Left cardiac atrium (tissue), 4 donors: ENCODE measurements at places on chromosomes 16 and 17. TPM values are rescaled to one million over a fixed set of nuclear protein-coding genes. Genes with fewer than 3 reads are reported as not detected.

DNA sequence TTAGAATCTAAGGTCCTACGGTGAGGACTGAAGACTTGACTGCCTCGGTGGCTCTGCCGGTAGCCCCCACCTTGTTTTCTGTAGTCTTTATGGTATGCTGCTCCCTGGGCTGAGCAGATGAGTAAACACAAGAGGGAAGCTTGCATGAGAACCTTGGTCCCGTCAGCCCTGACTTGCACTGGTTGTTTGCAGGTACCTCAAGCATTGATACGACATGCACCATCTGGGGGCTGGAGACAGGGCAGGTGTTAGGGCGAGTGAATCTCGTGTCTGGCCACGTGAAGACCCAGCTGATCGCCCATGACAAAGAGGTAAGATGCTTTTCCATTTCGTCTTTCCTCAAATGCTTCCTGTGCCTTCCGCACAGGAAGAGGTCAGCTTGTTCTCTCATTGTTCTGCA, 21.1 kb upstream of the TACO1 start:
- DNase-seq, result no peak

- DNase-seq, result no peak
Measured at GRCh38 chr16:81324808-81325207, 10.0 kb downstream of the GAN start.

GRCh38 chr16:17222871-17223401, 247.8 kb downstream of the XYLT1 start:
- peak; percentile 34 for DNase-seq

DNA sequence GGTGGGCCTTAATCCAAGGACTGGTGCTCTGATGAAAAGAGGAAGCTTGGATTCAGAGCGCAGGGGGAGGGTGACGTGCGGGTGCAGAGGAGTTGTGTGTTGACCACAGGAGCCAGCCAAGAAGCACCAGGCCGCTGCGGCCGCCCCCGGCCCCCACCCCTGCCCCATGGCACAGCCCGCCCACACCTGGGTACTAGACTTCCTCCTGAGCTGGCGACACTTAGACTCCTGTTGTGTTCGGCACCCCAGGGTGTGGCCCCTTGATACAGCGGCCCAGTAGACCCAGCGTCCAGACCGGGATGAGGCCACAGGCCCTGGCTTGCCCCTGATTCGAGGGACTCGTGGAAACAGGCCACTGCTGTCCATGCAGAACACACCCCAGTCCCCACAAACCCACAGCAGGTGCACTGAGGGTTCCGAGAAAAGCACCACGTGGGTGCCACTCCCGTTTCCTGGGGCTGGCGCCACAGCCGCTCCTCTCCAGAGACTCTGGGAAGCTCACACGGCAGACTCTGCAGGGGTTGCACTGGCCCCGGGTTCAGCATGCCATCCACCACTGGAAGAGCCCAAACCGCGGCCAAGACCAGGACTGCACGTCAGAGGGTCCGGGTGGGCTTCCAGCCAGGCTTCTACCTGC, 5.7 kb upstream of the SNAI3 start:
- DNase-seq, result no peak

GRCh38 chr17:17186051-17186450, 20.1 kb downstream of the PLD6 start:
- peak; percentile 30 for DNase-seq

GRCh38 chr16:28537076-28537475, 1.7 kb downstream of the NUPR1 start:
- no peak for DNase-seq

GRCh38 chr17:1055751-1056645, 59.1 kb downstream of the TIMM22 start:
- DNase-seq, result peak; percentile 67

DNA sequence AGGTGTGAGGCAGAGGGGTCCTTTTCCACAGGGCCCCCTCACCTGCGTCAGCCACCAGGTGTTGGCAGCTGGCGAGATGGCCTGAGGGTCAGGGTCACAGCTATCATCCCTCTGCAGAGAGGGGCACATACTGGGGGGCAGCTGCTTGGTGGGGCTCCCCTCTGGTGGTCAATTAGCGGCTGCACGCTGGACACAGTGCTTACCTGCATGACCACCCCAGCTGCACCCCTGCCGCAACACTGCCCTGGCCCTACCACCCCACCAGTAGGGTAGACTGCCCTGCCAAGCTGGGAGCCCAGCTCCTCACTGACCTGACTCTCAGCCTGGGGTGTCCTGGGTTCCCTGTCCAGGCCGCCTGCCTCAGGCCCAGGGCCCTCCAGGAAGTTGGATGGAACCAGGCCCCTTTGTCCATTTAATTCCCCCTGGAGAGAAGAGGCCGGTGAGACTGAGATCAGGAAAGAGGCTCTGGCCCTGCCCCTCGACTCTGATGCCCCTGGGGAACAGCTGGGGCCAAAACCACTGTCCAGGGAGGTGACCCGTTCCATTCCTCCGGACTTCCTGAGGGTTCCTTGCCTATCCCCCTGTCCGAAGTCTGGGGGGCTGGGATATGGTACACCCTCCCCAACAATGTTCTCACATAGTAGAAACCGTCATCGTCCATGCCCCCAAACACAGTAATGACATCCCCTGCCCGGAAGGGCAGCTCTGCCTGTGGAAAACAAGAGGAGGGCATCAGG, 23.7 kb downstream of the TSPOAP1 start:
- peak; percentile 13 for DNase-seq

DNA sequence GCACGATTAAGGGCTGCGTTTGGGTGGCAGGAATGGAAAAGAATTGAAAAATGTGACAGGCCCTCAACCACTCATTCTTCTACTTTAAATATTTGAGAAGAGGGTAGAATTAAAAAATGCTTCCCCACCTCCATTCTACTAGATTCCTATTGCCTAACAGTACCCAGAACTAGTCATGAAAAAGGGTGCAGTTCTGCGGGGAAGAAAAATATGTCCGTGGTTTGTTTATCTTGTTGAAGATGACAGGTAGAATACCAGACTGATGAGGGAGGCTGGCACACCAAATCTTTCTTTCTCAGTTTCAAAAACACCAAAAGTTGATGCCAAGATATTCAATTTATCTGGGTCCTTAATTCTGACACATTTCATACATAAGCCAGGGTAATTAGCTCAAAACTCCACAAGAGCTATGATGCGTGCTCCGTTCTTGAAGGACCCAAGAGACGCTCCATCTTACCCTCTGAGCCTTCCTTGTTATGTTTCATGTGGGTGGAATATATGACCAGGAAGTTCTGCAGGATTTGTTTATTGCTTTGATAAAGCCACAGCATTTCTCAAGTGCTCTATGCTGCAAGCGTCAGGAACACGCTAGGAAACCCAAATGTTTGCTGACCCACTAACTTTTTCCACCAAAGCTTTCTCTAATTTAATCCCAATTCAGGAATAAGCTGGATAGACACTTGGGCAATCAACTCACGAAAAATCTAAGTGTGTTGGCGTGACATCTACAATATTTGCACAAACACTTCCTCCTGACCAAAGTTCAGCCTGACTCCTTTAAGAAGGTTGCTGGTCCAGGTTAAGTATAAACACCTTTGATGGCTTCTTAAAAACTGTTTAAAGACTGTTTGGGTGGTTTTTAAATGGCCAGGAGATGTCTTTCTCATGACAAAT, 20.6 kb upstream of the GAN start:
- DNase-seq, result no peak

DNA sequence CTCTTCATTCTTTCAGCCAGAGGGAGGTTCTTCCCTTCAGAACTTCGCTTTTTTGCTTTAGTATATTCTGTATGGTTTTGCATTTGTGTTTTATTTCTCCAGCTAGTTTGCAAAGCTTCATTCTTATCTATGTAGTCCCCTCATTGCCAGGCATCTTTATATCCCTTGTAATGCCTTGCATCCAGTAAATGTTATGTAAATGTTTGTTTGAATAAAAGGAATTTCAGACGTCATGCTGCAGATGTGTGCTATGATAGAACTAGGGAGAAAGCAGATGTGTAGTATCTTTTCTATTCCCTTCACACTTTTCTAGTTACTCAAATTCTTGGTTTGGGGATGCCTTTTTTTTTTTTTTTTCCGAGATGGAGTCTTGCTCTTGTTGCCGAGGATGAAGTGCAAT, 62.6 kb upstream of the RASL10B start:
- DNase-seq, result no peak

- DNase-seq, result no peak
Measured at GRCh38 chr16:77376358-77376757, 58.5 kb downstream of the ADAMTS18 start.

Gene HBA2
- 50.7 TPM for total RNA-seq

Gene NOG
- 0.13 TPM for total RNA-seq

Gene KRTAP3-2
- total RNA-seq, result not detected

Gene WFDC1
- total RNA-seq, result 1.9 TPM
